ENCODE measurements at places on chromosomes 12 and 14.

- no peak for DNase-seq
These were observed 81.0 kb downstream of the CLMN start for GRCh38 chr14:95238487-95239298.

- DNase-seq = no peak
These were observed 96.3 kb upstream of the EEA1 start for GRCh38 chr12:93025145-93026103.

DNA sequence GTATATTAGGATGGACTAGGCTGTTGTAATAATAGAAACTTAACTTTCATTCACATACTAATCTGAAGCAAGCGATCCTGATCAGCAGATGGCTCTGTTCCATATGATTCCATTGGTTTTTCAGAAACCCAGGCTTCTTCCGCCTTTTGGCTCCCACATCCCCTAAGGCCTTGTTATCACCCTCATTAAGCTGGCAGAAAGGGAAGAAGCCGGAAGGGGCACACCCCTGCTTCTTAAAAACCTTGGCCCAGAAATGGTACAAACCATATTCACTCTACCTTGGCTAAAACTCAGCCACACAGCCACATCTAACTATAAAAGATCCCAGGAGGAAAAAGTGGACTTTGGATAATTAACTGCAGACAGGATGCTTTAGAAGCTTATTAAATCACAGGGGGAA is 329.2 kb downstream of the PCNX1 start:
- no peak for DNase-seq

DNA sequence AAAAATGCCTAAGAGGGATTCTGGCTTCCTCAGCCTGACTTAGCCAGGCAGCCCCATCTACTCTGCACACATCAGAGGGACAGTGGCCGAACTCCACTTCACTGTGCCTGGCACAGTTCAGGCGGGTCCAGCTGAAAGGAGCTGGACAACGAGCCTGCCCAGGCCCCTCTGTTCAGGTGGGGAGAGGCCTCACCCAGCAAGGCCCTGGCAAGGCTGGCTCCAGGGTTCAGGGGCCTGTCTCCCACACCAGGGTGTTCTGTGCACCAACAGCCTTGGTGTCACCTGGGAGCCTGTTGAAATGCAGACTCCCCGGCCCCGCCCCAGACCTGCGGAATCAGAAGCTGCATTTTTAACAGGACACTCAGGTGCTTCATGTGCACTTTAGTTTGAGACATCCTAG is 9.8 kb downstream of the FAM181A start:
- DNase-seq = no peak

DNA sequence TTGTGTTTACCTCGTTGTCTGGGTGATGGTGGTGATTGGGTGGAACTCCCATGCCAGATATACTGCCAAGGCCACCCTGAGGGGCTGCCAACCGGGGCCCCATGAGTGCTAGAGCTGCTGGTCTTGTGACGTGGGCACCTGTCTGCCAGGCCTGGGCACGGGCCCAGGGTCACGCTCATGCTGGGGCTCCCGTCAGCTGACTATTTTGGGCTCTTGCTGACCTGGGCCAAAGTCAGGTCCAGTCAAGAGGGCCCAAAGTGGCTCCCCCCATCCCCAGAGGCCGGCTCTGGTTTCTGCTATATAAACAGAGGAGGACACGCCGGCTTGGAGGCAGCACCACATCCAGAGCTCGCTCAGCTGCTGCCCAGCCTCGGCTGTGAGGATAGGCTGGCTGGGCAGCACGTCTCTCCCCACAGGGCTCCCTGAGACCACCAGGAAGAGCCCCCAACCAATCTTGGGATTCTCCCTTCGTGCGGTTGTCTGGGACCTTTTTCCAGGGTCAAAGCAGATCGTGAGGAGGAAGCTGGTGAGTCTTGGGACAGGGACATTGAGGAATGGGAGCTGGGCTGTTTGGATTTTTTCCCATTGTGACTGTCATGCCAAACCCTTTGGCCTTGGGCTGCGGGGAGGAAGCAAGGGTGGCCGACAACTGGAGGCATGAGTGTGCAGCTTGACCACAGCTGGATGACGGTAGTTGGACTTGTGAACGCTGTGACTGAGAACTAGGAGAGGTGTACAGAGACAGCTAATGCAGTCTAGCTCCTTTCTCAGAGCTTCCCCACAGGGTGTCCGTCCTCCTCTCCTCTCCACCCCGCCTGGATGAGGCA is 7.6 kb upstream of the NR4A1 start:
- no peak for DNase-seq

DNA sequence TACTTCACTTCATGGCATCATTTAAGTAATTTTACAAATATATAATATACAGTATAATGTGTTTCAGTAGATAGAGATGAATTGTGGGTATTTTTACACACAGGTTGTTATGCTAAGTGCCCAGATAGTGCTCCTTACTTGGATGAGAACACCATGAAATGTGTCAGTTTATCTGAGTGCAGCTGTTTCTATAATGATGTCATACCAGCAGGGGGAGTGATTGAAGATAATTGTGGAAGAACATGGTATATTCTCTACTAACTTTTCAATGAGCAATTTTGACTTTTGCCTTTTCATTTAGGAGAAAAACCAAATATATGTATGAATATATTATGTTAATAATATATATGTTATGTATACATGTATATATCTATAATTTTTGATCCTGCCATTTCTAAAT is 221.6 kb downstream of the LRRK2 start:
- DNase-seq = no peak

DNA sequence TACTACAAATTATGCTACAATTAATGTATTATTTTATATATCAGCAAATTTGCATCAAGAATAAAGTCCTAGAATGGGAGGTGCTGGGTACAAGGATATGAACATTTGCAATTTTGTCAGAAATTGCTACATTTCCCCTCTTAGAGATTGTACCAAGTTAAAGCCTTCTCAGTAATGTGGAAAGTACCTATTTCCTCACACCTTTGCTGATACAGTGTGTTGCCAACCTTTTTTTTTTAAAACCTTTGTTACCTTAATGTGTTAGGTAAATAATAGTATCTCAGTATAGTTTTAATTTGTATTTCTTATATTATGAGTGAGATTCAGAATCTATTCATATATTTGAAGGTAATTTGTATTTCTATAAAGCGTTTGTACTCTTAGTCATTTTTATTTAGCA is 95.4 kb upstream of the HIF1A start:
- no peak for DNase-seq

GRCh38 chr12:63098851-63099250 is 52.1 kb downstream of the AVPR1A start:
- no peak for DNase-seq

GRCh38 chr14:32744811-32745445 is 193.8 kb upstream of the NPAS3 start:
- no peak for DNase-seq

DNA sequence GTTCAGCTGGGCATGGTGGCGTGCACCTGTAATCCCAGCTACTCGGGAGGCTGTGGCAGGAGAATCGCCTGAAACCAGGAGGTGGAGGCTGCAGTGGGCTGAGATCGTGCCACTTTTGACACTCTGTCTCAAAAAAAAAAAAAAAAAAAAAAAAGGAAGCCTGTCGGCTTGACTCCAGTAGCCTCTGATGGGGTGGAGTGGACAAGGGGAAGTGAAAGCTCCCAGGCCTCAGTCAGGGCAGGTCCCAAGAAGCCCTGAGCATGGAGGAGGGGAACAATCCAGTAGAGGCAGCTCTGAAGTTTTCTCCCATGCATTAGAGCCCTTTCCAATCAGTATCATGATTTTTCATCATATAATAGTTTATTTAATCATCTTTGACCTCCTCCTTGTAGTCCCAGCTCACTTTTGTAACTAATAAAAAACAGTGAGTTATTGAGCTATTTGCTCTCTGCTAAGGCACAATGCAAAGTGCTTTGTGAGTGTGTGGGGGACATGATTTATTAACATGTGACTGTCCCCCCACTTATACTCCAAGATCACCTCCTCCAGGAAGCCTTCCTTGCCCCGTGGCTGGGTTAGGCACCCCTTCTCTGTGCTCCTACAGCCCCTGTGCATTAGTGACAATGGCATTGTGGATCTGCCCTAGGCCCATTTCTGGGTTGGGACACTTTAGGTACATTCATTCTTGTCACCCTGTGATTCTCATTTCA is 4.7 kb upstream of the SSH1 start:
- no peak for DNase-seq

DNA sequence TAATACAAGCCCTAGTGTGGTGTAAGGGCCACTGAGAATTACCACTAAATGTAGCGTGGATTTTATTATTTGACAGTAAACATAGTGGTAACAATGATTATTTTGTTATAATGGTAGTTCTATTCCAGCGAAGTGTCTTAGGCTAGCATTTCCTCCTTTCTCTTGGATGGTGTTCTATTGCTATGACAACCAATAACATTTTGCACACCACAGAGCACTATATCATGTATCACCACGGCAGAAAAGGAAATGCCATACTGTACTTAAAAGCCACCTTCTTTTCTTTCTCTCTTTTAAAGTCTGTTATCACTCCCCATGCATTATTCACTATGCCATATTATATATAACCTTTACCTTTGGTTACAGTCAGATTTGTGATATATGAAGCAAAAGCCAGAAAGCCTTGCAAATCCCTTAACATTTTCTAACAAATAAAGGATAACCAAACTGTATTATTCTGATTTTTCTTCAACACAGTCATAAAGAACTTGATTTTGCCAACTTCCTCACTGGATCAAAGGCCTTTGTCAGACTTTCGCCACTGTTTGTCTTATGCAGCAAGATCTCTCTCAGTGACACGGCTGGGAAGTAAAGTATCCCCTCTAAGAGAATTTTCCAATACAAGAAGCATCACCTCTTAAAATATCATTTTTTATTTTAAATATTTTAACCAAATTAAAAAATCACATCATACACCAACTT is 195.8 kb downstream of the FOXN3 start:
- no peak for DNase-seq

- no peak for DNase-seq
These were observed 258.1 kb downstream of the EGLN3 start for GRCh38 chr14:33692762-33693161.

DNA sequence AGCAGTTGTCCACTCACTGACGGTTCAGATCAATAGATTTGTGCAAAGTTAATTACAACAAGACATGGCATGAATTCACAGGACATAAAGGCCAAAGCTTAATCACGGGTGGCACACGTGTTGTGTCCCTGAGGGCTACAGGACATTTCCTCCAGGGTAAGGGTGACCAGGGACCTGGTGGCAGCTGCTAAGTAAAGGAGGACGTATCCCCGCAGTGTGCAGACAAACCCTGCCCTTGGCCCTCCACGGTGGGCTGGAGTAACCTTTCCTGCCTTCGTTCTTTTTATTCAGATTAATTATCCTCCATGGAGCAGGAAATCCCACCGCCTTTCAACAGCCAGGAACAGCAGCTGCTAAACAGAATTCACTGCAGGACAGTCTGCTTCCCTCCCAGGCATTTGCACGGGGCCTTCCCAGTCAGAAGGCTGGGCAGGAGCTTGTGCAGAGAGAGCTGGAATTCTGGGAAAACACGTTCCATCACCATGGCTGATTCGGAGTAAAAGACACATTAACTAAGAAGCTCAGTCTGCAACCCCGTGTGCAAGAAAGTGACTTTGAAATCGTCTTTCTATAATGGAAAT is 289.9 kb upstream of the SFSWAP start:
- no peak for DNase-seq

GRCh38 chr14:35808076-35808637 is 938 bp downstream of the RALGAPA1 start:
- no peak for DNase-seq

DNA sequence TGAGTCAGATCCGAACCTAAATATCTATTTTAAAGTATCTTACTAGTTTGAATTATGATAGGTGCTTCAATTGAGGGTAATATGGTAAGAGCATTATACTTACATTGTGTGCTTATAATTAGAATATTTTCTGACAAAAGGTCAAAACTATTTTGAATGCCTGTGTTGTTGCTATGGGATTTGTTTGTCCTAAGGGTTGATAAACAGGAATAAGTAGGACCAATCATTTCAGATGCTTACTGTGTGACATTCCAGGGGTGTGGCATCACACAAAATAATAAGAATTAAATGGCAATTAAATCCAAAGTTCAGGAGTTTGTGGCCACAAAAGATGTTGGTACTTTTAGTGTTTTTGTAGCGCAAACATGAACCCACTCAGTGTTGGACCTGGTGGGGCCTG is 256.2 kb upstream of the DDHD1 start:
- DNase-seq = no peak

DNA sequence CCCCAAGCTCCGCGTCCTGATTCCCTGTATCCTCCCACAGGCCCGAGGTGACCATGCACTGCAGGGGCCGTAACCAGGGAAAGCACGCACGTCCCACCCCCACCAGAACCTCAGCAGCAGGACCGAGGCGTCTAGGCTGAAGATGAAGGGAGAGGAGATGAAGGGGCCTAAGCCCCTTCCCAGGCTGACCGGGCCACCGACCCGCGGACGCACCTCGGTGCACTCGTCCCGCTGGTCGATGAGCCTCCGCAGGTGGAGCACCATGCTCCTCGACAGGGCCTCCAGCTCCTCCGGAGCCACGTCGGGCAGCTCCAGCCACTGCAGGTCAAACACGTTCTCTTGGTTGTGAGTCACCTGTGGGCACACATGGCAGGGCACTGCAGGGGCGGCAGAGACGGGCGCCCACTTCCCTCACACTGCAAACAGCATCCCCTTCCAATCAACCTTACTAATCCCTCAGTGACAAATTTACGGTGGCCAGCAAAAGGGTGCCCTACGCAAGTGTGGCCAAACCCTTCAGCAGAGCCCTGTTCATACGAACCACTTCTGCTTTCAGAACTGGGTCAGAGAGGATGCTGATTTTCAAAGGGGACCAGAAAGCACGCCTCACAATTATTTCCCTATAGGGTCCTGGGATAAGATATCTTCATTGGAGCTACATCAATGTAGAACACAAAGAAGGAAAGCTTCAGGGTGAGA is 77.8 kb downstream of the CCDC88C start:
- DNase-seq = no peak

- DNase-seq = no peak
These were observed 8.8 kb downstream of the GPR33 start for GRCh38 chr14:31479027-31479426.

DNA sequence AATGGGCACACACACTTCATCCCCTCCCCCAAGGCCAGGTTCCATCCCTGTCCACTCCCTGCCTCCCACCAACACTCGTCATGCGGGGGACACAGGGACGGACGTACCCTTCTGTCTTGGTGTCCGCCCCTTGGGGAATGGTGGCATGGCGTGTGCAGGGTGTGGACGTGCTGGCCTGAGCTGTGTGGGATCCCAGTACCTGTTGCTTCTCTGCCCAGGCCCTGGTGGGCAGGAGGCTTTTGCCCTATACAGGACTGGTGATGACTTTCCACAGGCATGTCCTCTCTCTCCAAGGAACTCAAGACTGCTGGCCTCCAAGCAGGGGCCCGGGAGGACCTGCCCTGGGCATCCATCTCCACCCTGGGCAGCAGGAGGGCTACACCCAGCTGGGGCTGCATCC is 195.8 kb upstream of the PRMT8 start:
- DNase-seq = no peak
